ENCODE measurements at places on chromosomes 6 and 20. TPM values are rescaled to one million over a fixed set of nuclear protein-coding genes. Genes with fewer than 3 reads are reported as not detected.

DHX16 gene
- total RNA-seq, result 33.3 TPM

SMAP1 gene
- total RNA-seq, result 23.5 TPM

OXT gene
- not detected for total RNA-seq

CRISP2 gene
- total RNA-seq, result not detected

PRSS16 gene
- total RNA-seq, result not detected
